Non-pigmented ciliary epithelial cell (primary cell): ENCODE measurements at places on chromosomes 3 and 15.

DNA sequence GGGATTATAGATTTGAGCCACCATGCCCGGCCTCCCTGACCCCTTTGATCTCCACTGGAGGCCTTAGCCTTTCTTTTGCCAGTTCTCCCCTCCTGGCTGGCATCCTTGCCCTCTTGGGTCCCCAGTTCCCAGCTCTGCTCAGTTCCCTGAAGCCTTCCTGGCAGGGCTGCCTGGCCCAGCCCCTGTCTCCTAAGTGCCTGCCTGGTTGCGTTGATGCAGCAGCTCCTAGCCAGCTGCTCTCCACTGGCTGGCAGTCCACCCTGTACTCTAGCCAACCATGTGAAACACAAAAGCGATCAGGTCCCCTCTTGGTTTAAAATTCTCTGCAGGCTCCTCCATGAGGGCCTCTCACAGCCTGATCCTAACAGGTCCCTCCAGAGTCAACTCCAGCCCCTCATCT is 184.7 kb downstream of the RAB11A start:
- no peak for DNase-seq

DNA sequence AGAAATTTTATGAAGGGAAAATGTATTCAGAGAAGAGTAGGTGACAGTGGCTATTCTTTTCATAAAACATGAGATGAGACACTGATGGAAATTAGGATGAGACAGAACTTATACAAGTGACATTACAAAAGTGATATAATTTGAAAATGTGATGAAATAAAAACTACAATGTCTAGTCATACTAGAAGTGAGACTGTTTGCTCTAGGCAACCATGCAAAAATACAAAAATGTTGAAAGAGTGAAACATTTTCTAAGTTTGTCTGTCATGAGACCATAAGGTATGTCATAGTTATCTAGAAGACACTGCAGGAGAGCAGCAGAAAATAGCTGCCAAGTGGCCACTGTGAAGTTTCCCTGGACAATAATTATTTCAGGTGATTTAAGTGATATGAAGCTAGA is 459.5 kb downstream of the DIPK2A start:
- no peak for DNase-seq

DNA sequence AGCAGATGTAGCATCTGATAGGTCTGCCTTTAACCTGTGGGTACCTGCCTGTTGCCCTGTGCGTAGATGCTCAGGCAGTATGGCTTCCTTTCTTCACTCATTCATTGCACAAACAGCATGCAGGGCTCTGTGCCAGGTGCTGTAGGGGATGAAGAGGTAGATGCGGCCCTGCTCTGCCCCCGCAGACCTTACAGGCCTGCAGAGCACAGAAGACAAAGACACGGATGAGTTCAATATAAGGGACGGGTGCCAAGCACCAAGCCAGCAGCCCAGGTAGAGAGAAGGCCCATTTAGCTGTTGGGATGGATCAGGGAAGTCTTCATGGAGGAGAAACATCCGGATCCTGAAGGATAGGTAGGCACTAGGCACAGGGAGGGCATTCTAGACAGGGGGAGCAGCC is 69.4 kb downstream of the AAGAB start:
- no peak for DNase-seq

GRCh38 chr3:183734750-183735494 is 37.3 kb downstream of the YEATS2 start:
- no peak for DNase-seq
